HT1080 (cell line): ENCODE measurements at places on chromosomes 16 and 17.
A peak's percentile ranks its signal among the peaks of the same experiment; 100 is the strongest.

- no peak for DNase-seq
Observed at GRCh38 chr16:67248401-67249177, at the start of gene SLC9A5. Gene SLC9A5 (plus strand): TSS chr16:67248979. CDS start chr16:67249015, 36 bp downstream.

DNA sequence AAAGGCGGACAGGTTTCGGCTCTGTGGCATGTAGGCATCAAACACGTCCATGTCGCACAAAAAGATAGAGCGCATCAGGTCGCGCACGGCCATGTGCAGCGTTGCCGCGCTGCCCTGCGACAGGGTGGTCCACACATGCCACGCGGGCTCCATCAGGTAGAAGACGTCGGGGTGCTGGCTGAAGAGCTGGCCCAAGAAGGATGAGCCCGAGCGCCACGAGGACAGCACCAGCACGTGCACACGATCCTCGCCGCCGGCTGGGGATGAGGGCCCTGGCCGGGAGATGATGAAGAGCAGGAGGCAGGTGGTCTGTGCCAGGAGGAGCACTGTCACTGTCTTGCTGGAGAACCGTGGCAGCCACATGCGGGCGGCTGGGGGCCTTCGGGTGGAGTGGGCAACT lies 5.9 kb downstream of the CHST5 start:
- DNase-seq = no peak

GRCh38 chr17:29617481-29618271 lies 5.0 kb downstream of the CORO6 start:
- no peak for DNase-seq

GRCh38 chr16:72922714-72923113 lies 125.2 kb downstream of the ZFHX3 start:
- DNase-seq = no peak

DNA sequence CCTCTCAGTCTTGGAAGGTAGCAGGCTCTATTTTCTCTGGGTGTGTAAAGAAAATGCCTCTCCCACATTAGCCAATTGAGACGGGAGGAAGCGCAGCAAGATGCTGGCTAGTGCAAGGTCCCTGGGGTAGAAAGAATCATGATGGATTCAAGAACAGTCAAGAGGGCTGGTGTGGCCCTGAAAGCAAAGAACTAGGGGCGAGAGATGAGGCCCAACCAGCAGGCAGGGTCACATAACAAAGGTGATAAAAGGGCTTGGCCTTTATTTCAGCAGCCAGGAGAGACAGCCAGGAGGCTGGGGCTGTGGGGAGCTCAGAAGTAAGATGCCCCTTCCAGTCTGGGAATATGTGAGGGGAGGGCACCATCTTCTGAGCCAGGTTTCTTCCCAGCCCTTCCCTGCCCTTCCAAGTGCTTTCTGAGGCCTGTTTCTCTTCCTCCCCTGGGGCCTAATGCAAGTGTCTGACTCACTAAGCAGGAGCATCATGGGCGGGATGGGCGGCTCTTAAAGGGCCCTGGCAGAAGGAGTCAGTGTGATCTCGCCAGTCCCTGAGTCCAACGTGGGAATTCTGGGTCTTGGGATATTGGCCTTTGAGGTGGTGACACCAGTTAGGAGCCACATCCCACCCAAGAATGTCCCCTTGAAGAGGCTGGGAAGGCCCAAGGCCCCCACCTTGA lies 3.9 kb upstream of the NLRC5 start:
- peak; percentile 80 for DNase-seq

- no peak for DNase-seq
Observed at GRCh38 chr16:4659363-4660353, 33.7 kb upstream of the NUDT16L1 start.

DNA sequence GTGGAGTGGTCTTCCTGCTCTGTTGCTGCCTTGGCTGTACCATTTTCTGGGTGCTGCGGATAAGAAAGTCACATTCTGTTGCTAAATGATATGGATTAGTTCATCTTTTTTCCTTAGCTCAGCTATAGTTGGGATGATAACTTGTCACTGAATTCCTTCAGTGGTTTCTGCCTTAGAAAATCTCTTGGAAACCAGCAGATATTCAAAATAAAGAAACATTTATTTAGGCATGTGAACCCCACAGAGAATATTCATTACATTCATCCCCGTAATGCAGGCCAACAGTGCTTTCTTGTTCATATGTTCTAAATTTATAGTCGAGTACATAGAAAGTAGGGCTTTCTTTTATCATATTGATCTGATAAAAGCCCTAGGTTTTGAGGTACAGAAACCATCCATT lies 151.3 kb downstream of the CYB561 start:
- no peak for DNase-seq

DNA sequence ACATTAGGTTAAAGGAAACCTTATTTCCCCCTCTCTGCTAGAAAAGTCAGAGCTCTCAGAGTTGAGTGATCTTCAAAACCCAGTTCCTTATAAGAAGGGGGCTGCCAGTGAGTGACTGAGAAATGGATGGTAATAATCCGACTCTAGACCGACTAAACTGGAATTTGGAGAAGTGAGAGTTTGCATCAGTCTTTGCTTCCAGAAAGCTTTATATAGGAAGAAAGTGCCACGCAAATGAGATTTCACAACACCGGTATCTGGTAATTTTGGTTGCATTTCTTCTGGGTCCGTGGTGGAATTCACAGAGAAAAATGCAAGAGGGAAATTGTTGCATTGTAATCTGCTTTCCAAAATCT lies 271.4 kb downstream of the MAF start:
- DNase-seq = no peak

GRCh38 chr16:58628845-58629732 lies 537 bp downstream of the CNOT1 start:
- DNase-seq = peak; percentile 17

DNA sequence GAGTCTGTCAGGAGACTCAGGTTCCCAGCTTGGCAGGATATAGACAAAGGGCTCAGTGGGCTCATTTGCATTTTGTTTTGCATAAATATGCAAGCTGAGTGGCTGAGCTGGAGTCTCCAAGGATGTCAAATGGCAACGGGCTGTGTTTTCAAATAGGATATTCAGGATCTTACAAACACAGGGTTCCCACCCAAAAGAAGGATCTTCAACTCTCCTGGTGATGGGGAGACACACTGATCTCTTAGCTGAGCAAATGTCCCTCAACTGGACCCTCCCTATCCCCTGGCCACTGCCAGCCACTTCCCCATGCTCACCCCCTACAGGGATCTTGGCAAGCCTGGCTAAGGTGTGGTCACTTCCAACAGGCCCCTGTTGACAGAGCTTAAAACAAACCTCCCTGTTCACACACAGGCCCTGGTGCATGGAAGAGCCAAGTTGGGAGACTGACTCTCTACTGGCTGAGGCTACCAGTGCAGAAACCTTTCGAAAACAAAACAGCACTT lies 61.6 kb downstream of the SOX9 start:
- DNase-seq = no peak

DNA sequence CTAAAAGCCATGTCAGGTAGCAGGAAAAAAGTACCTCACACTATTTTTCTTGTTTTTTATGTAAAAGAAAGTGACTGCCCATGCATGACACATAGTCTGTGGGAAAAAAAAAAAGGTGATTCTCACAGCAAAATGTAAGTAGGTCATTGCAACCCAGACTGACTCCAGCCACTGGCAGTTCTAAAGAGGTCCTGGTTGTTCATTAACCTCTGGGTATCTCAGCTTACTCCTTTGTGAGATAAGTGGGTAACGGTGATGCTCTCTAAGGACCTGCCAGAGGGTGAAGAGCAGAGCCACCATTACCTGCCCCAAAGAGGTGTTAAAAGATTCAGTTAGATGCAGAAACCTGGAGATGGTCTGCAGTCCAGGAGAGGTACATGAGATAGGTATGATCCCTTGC lies 531.9 kb downstream of the GRIN2A start:
- no peak for DNase-seq

- DNase-seq = no peak
Observed at GRCh38 chr16:74257061-74257460, 39.6 kb upstream of the PSMD7 start.

- no peak for DNase-seq
Observed at GRCh38 chr17:53792451-53792850, 30.3 kb upstream of the KIF2B start.

DNA sequence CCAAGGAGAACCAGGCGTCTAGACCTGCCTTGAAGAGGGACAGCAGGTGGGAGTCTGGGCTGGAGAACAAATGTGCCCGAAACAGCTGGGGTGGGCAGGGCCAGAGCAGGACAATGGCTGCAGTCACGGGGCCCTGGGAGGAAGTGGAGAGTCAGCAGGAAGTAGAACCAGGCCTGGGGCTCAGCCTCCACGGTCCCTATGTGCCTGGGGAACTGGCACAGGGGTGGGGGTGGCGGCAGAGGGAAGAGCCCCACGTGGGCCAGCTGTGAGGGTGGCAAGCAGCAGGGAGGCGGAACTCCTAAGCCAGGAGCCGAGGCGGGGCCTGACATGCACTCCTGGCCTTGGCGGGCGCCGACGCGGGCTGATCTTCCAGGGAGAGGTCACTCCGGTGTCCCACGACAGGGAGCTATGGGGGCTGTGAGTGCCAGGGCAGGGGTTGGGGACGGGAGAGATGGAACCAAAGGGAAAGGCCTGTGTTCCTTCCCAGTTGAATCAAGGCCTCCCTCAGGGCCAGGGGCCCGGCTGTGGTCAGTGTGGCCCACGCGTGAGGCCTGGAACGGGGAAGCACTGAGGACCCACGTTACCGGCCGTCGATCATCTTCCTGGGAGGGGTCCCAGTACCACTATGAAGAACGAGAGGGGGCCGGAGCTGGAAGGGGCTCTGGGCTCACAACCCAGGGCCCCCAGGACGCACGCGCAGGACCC lies 42.7 kb downstream of the TIMM22 start:
- DNase-seq = no peak

DNA sequence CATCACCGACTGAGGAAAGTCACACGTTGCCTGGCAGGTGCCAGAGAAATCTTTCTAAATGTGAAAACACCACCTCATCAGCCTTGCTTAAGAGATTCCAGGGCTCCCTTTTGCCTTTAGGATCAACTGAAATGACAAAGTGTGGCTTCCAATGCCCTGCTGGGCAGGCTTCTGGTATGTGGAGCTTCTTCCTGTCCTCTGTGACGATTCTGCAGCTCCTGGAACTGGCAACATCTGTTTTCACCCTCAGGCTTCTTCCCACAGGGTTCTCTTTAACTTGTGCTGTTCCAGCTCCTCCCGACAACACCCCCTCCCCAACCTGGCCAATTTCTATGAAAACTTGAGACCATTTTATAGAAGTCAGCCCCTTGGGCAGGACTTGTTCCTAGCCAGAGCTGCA lies 4.8 kb upstream of the ZDHHC1 start:
- DNase-seq = no peak

DNA sequence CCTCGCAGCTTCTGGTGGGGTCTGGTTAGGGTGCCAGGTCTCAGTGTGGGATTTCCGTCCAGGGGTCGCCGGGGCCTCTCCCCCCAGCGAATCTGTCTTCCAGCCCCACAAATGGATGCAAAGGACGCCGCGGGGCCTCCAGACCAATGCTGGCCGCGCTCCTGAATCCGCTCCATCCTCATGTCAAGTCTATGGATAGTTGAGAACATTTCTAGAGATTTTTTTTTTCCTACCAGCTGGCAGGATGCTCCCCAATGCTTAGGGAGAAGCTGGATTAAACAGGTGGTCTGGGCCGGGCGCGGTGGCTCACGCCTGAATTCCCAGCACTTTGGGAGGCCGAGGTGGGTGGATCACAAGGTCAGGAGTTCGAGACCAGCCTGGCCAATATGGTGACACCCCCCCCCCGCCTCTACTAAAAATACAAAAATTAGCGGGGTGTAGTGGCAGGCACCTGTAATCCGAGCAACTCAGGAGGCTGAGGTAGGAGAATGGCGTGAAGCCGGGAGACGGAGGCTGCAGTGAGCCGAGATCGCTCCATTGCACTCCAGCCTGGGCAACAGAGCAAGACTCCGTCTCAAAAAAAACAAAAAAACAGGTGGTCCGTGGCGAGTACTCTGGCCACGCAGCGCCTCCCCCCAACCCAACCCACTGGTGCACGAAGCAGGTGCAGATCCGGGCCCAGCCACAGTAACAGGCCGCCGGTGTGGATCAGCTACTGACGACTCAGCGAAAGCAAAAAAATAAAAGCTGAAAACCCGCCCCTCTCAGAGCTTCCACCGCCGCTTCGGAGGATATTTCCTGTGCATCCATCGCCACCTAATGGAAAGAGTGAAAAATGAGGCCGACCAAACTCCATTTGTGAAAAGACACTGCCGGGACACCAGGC lies 1.1 kb upstream of the NXN start:
- peak; percentile 70 for DNase-seq

DNA sequence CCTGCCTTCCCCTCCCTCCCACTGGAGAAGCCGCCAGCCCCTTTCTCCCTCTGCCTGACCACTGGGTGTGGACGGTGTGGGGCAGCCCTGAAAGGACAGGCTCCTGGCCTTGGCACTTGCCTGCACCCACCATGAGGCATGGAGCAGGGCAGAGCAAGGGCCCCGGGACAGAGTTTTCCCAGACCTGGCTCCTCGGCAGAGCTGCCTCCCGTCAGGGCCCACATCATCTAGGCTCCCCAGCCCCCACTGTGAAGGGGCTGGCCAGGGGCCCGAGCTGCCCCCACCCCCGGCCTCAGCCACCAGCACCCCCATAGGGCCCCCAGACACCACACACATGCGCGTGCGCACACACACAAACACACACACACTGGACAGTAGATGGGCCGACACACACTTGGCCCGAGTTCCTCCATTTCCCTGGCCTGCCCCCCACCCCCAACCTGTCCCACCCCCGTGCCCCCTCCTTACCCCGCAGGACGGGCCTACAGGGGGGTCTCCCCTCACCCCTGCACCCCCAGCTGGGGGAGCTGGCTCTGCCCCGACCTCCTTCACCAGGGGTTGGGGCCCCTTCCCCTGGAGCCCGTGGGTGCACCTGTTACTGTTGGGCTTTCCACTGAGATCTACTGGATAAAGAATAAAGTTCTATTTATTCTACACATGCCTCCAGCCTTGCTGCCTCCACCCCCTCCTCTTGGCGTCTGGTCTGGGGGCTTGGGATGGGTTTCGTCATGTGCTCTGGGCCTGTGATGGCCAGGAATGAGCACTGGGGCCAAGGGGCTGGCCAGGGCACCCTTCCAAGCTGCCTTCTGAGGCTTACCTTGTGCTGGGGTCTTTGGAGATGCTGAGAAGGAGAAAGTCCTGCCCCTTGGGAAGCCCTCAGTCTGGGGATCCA lies 7.3 kb downstream of the GJD3 start:
- DNase-seq = no peak

GRCh38 chr17:58667934-58668597 lies 23.8 kb downstream of the TEX14 start:
- DNase-seq = peak; percentile 70

DNA sequence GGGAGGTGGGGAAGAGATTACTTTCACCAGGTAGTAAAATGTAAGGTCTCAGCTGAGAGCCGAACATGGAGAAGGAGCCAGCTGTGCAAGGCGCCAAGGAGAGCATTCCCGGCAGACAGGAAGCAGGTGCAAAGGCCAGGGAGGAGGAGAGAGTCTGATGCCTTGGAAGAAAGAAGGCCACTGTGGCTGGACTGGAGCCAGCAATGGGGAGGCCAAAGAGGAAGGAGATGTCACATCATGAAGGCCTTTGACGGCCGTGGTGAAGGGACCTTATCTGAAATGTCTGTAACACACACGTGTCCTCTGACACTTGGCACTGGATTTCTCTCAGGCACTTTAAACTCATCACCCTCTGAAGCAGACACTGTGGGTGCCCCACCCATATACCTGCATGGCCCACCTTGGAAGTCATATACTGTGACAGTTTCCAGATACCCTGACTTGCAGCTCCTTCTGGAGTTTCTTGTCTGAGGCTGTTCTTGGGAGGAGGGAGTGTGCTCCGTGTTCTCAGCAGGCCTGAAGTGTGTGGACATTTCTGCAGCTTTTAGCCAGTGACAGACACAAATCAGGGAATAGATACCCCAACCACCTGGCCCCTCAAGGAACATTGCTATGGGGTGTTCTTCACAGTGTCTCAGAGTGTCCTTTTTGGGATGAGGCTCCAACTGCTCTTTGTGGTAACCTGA lies 1.9 kb upstream of the SLC5A2 start:
- DNase-seq = peak; percentile 5
